MV-4-11 (cell line): ENCODE measurements at places on chromosomes 5 and 9.

DNA sequence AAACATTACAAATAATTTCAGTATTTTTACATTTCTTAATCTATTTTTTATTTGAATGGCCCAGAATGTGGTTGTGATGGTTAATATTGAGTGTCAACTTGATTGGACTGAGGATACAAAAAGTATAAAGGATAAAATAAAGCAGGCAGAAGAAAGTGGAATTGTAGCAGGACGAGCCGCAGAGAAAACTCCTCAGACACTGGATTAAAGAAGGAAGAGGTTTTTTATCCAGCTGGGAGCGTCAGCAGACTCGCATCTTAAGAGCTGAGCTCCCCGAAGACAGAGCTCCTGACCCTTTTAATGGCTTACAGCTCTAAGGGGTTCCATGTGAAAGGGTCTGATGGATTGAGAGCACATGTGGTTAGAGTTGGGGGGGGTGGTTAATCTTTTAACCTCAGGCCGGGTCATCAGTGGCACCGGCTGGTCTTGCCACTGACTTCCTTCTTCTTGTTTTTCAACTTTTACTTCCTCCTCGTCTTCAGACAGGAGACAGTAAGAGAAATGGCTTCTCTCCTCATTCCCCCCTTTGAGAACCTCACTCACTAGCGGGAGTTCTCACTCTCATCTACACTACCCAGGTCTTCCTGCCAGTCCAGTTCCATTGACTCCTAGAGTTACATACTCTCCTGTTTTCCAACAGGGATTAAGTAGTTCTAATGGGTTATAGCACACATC lies 80.0 kb downstream of the TMEM161B start:
- DNase-seq = peak; percentile 73

GRCh38 chr5:88876714-88877113 lies 6.3 kb downstream of the MEF2C start:
- DNase-seq = no peak

DNA sequence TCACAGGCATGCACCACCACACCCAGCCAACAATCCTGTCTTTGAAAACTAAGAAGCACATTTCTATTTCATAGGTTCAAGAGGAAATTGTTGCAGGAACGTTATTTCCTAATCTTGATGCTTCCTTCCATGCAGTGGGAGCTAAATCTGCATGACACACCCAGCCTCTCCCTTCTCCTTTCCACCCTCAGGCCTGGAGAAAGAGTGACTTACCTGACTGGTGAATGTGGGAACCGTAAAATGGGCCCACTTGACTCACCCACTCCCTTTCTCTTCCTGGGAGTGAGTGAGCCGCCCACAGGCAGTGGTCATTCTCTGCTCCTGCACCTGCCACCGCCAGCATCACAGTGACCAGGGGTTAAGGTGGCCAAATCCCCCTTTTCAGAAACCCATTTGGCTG lies 78.2 kb downstream of the C9orf50 start:
- no peak for DNase-seq

- no peak for DNase-seq
Measured at GRCh38 chr9:112493393-112494137, 6.9 kb downstream of the KIAA1958 start.

DNA sequence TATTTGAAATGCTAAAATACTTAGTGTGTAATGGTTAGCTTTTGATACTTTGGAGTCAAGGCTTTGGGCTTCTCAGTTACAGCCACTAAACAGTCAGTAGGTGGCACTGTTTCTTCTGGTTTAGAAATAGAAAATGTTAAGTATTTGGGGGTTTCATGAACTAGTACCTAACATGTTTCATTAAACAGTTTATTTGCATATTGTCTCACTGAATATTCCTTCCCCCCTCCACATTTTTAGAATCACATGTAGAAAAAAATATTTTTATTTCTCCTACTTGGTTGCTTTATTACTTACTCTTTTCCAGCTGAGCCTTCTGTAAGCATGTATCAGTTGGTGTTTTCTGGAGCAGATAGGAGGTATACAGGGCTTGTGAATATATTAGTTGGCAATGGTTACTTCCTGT lies 48.0 kb downstream of the IPO11 start:
- DNase-seq = peak; percentile 38

DNA sequence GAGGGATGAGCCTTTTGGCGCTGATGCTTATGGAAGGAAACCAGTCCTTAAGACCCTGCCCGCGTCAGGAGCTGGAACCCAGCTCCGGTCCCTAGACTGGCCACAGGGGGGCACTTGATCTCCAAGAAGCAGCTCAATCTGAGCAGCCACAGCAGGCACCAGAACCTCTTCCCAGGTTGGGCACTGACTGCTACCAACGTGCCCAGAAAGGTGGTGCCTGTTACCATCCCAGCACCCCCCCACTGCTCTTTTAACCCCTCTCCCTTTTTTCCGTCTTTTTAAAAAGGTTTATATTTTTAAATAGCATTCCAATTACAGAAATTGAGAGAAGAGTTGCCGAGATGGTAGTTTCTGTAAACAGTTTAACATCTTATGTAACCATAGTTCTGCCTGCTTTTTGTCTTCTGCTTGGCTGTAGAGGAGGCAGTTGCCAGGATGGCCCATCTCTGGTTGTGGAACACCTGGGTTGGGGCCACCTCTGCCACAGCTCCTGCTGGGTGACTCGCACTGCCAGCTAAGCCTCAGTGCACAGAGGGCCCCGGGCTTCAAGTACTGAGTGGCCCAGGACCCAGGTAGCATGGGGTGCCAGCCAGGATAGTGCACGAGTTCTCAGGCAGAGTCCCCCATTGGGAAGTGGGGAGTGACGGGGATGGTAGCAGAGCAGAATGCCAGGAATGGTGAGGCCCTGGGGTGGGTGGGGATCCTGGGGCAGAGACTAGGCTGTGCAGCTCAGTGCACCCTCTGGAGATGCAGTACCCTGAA lies 62.8 kb downstream of the PFDN1 start:
- peak; percentile 55 for DNase-seq

- DNase-seq = no peak
Measured at GRCh38 chr5:110996742-110997141, 74.8 kb upstream of the TSLP start.

- DNase-seq = no peak
Measured at GRCh38 chr9:135908754-135909204, 1.4 kb upstream of the CAMSAP1 start.

GRCh38 chr9:35981699-35982098 lies 23.7 kb upstream of the OR2S2 start:
- no peak for DNase-seq

DNA sequence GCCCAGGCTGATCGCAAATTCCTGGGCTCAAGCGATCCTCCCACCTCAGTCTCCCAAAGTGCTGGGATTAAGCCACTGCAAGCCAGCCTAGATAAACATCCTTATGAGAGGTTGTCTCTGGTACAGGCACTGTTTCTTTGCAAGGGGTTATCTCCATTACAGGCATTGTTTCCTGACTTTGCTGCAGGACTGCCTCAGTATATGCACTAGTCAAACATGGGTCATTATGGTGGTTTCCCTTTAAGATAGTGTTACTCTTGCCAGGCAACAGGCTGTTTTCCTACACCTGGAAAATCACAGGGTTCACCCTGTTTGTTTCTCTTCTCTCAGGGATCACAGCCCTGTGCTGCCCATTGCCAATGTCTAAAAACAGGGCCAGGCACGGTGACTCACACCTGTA lies 7.8 kb upstream of the CLTB start:
- no peak for DNase-seq

DNA sequence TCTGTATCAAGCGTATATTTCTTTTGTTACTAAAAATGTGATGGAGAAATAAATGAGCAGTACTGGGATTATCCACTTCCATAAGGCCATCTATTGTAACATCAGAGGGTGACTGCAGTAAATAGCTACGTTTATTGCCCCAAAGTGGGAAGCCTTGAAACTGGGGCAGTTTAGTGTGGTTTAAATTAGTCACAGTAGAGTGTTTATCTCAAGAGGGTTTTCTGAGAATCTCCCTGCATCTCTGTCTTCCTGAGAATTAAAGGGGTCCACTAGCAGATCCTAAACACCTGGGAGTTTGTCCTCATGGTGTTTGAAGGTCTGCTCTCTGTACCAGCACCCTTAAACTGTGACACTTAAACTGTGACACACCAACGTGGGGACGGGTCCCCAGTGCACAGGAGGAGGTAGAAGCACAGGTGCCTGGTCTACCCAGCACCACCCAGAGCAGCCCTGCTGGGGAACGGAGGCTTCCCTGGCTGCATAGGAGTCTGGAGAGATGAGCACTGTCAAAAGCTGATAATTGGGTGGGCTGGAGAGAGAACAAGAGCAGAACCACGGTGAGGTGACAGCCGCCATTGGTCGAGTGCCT lies 25.2 kb downstream of the PRRC2B start:
- no peak for DNase-seq

GRCh38 chr9:125189011-125189360 lies 617 bp downstream of the PPP6C start:
- no peak for DNase-seq

- DNase-seq = no peak
Measured at GRCh38 chr9:105338308-105338707, 93.9 kb downstream of the SLC44A1 start.

DNA sequence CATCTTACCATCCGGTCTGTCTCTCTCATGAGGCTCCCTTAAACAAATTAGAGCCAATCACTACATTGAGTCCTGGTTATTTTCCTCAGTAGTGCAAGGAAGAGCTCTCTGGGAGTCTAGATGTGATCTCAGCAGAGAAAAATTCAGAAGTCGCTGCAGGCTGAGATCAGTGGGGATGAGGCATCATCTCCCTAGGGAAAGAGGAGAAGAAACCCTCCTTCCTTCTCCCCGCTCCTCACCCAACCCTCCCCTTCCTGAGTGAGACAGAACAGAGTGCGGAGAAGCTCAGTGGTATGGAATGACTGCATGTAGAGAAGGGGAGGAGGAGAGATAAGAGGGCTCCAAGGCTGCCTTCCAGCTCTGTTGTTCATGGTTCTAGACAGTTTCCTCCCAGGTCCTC lies 80.5 kb downstream of the PAPPA start:
- no peak for DNase-seq

DNA sequence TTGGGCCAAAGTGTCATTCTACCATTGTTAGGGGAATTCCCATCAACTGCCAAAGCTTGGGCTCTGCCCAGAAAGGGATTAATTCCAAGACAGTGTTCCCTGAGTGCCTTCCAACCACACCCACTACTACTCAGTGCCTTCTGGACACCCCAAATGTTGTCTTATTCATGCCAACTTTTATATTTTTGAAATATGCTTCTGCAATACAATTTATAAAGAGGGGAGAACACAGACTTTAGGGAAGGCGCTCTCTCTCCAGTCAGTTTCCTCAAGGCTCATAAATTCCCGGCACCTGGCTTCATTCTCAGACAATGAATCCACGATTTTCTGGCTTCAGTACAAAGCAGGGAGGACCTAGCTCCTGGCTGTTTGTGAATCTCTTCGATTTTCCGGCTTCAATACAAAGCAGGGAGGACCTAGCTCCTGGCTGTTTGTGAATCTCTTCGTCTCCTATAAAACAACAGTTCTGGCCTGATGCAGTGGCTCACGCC lies 120.1 kb upstream of the MYO10 start:
- DNase-seq = no peak

GRCh38 chr9:1331546-1332038 lies 281.4 kb downstream of the DMRT2 start:
- DNase-seq = no peak

DNA sequence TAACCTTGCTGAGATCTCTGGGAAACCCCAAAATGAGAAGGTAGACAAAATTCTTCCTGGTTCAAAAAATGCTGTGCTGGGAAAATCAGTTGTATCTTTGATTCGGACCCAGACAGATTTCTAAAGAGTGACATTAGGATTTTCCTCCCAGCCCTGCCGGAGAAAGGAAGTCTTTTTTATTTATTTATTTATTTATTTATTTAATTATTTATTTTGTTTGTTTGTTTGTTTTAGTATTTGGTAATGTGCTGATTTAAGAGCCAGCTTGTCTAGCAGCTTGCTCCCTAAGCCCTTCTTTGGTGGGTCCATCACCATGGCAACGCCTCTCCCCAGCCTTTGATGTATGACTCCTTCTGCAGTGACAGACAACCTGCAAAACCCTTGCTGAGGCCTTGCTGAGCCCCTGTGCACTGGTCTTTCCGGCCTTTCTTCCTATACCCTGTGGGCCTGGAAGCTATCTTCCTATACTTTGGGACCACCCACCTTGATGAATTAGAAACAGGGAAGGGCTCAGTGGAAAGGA lies 60.6 kb upstream of the AFAP1L1 start:
- DNase-seq = no peak

DNA sequence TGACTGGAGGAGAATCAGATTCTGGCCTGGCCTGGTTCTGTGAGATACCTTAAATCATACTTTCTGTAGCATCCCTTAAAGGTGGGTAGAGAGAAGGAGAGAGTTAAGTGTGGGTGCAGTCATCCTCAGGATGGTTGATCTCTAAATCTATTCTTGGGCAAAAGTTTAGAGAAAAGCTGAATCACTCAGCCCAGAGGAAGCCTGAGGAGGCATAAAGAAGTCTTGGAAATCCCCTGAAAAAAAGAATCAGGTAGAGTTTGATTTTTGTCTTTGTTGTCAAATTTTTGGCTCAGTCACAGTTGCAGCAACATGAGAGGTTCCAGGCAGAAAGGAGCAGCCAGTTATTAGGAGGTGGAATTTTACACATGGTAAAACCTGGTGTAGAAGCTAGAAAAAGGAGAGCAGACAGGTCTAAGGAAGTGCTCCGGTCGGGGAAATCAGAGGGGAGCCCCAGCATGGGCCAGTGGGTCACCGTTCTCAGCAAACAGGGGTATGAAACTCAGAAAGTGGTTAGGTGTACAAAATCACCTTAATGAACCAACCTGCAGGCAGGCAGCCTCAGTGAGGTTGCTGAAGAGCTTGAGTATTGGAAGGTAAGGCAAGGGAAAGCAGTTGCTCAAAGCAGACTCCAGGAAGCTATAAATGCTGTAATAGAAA lies 116.2 kb upstream of the CNTLN start:
- DNase-seq = no peak

- no peak for DNase-seq
Measured at GRCh38 chr9:117247266-117247665, 167.6 kb downstream of the ASTN2 start.

- DNase-seq = no peak
Measured at GRCh38 chr5:107072967-107073366, 597.8 kb downstream of the EFNA5 start.

DNA sequence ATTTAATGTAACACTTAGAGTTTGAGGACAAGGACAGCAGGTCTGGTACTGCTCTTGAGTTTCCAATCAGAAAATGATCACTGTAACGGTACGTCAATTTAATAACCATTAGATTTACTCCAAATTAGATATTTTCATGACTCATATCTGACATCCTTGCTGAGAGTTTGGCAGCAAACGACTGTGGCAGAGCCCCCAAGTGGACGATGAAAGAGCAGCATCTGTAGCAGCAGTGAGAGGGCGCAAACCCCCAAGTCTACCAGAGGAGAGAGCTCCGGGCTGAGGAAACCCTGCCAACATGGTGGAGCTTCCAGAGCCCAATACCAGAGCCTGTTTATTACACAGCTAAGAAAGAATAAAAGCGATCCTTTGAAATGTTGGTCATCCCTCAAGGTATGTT lies 73.2 kb upstream of the EPB41L4A start:
- peak; percentile 49 for DNase-seq

- DNase-seq = no peak
Measured at GRCh38 chr5:149381261-149381985, 2.3 kb upstream of the IL17B start.
